ENCODE measurements at places on chromosomes 7 and 10.

DNA sequence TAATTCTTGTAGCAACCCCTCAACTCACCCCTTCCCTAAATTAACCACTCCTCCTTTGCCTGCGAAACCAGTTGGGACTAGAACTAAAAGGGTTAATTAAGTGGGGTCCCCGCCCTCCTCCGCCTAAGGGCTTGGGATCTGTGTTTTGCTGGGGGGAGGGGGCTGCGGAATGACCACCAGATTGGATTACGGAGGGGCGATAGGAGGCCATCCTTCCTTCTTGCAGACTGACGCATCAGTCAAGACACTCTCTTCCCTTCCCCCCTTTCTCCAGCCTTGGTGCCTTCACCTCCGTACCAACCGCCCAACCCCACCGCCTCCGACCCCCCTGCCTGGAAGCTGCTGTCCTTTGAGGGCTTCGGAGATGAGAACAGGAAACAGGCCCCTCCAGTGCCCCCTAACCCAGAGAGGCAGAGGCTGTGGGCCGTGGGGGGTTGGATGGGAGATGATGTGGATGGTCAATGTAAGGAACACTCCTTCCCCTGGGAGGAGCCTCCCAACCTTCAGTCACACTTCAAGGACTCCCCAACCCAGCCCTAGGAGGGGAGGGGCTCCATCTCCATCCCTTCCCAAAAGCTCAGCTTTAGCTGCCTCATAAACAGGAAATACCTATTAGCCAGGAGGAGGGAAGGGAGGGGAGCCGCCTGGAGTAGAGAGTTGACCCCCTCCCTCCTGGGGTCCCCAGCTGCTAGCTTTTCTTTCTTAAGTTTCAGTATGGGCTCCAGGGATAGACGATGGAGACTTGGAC, 997 bp upstream of the LDB1 start:
- no peak for DNase-seq

- DNase-seq = no peak
These were observed 125.9 kb upstream of the PPIF start for GRCh38 chr10:79221110-79222051.

DNA sequence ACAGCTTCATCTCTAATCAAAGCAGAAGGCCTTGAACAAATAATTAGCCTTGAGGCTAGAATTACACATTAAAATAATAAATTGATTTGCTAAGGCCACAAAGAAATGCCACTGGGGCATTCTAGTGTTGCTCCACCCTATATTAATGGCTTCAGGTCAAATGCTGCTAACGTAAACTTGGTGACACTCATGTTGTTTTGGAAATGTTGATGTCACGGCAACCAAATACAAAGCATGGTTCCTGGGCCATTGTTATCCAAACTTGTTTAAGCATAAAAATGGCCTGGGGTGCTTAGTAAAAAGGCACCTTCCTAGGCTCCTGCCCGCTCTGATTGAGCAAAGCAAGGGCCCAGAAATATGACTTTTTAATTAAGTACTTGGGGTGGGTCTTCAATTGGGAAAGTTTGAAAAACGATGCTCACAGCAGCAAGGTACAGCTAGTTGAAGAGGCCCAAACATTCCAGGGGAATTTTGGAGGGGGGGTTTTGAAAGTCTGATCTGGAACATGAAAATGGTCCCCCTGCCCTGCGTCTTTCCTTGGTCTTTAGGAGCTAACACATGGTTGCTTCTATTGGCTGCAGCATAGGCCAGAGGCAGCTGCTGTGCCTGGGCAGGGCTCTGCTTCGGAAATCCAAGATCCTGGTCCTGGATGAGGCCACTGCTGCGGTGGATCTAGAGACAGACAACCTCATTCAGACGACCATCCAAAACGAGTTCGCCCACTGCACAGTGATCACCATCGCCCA, 67.8 kb downstream of the ABCC2 start:
- no peak for DNase-seq

DNA sequence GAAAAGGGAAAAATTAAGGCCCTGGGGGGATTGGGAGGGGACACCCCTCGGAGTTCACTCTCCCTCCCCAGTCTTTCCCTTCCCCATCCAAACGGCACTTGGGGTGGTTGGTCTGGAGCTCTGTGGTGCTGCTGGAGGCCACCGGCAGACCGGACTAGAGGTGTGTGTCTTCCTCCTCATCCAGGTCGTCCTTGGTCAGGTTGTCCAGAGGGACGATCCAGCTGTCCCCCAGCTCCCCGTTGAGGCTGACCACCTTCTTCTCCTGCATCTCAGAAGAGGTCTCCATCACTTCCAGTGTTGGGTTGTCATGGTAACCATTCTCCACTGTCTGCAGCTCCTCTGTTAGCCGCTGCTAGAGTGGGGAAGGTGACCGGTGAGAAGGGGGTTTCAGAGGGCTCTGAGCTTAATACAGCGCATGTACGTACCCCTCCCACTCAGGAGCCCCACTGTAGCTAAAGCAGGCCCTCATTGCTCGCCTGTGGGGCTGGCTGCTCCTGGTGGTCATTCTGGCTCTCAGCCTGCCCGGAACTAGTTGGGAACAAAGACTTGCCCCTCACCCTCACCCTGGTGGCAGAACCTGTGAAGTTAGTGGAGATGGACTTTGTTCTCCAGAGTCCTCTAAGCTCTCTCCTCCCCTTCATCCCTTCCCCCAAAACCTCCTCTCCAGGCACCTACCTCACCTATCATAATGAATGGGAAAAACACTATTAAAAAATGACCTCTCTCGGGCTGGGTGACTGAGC, 52.1 kb downstream of the PODXL start:
- DNase-seq = no peak

DNA sequence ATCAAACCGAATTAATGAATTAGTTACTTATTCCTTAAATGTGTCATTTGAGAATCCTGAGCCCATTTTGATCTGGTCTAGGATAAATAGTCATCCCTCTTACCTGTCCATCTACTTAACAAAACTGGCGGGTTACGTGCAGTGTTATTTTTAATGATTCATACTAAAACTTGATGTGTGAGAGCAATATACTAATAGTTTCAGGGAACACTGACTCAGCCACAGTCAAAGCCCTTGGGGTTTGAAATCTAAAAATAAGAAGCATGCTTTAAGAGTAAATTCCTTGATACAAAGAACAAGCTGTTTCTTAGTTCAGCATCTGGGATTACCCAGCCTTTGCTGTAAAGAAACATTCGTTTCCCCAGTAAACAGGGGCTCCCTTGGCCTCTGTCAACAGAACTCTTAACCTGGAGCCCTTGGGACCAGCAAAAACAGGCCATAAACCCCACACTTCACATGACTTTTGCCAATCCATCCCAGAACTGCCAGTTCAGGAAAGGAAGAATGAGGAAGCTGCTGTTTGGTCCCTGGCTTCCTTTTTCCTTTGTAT, 370.6 kb upstream of the IGFBP3 start:
- no peak for DNase-seq

GRCh38 chr10:59240582-59241183, 64.2 kb downstream of the PHYHIPL start:
- no peak for DNase-seq

GRCh38 chr7:134784251-134785049, 5.0 kb downstream of the CALD1 start:
- no peak for DNase-seq

- no peak for DNase-seq
These were observed 798.5 kb upstream of the IGFBP3 start for GRCh38 chr7:46719616-46720015.

DNA sequence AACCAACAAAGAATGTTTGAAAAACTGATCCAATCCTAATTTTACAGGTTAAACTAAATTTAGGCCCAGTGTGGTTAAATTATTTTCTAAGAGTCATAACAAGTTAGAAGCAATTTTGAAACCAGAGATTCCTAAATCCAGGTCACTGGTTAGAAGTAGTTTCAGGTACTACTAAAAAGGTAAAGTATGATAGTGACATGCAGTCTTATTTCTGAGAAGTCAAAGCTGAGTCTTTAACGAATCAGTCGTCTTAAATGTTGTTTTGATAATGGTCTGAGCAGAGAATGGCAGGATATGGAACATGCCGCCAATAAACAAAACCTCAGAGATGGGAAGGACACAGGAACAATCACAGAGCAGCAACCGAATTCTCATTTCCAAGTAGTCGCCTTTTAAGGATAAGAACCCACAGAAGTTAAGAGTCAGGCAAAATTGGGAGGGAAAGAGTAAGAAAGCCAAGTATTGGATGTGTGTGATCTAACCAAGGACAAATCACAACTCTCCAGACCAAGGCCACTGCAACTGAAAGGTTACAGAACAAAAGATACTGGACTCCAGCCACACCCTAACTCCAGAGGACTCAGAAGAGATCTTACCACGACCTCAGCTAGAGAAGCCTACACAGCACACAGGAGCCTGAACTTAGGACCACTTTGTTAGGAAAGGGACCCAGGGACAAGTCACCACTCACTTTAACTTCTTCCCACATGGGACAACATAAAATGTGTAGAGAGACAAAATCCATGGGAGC, 19.7 kb downstream of the TMEM243 start:
- no peak for DNase-seq

DNA sequence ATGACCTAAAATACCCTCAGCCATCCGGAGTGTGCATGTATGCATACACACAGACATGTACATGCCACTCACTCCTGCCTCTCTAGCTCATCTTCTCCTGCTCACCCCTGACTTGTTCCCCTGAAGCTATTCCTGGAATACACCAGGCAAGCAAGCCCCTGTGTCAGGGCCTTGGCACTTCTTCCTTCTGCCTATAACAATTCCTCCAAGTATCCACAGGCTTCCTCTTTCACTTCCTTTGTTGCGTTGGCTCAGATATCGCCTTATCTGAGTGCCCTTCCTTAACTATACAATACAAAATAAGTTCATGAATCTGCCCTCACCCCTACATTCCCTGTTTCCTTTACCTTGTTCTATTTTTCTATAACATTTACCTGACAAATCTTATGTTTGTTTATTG, 88.8 kb downstream of the NOD1 start:
- DNase-seq = no peak

DNA sequence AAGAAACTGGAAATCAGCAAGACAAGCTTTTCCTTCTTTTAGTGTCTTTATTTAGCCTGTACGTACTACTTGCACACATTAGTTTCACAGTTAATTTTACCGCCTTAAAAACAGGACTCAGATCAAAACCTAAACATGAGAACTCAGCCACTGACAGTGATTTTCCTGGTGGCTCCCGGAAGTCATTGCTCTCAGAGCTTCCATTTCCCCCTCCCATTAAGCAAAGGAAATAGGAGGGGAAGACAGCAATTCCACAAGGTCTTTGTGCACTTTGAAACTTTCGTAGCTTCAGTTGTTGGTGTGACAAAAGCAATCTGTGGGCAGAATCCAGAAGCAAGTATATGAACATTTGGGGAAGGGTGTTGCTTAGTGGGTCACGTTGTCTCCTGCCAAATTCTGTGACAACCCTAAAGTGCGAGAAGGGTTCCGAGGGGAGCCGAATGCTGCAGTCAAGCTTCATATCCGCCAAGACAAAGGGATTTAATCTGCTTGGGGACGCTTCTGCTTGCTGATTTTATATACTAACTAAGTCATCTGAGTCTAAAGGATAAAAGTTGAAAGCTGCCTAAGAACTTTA, 30.4 kb downstream of the FAM53B start:
- DNase-seq = no peak

DNA sequence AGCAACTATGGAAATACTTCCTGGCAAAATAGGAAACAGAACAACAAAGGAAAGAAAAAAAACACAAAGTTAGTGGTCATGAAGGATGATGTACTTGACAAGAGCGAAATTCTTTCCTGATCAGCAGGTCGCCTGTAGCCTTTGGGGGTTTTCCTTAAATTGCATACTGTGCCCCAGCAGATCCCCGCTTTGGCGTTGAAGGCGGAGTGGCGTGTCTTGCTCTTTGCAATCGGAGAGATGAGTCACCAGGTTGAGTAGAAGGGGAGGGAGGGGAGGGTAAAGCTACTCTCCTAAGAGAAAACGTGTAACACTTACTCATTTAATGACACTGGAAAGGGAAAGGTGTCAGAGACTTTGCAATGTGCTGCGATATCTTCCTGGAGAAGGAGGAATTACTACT, 587.2 kb downstream of the SORCS1 start:
- no peak for DNase-seq

DNA sequence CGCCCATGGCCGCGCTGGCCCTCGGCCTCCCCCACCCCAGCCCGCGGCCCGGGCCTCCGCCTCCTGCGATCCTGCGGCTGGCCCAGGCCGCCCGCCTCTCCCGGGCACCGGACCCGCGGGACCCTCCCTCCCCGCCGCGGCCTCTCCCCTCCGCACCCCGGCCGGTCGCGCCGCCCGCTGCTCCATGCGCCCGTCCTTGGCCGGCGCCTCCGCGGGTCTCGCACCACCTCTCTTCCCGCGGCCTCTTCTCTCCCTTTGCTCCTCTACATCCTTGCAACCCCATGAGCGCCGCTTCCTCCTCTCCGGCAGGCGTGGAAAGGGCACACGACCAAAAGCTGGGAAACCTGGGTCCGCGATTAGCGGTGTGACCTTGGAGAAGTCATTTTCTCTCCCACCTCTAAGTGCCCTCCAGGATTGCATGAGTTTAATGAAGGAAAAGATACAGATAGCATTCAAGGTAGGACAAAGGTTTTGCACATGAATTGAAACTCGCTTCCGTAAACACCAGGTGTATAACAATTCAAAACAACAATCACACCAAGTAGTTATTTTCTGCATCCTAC, 448 bp upstream of the SRPK2 start:
- no peak for DNase-seq

- DNase-seq = no peak
These were observed 311.6 kb downstream of the CCDC3 start for GRCh38 chr10:12689893-12690292.

DNA sequence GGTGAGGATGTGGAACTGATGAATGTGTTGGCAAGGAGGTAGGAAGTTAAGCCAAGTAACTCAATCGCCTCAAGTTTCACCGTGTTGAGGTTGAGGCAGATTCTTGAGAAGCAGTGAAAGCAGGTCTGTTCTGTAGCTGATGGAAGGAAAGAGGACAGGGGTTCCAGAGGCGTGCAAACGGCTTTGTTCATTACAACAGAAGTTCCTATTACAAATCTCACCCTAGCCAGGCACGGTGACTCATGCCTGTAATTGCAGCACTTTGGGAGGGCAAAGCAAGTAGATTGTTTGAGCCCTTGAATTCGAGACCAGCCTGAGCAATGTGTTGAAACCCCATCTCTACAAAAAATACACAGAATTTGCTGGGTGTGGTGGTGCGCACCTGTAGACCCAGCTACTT, 36.9 kb upstream of the PTF1A start:
- no peak for DNase-seq

- no peak for DNase-seq
These were observed 8.5 kb downstream of the ITPRIP start for GRCh38 chr10:104329735-104330134.

GRCh38 chr7:2307690-2308107, 6.5 kb downstream of the SNX8 start:
- DNase-seq = no peak

DNA sequence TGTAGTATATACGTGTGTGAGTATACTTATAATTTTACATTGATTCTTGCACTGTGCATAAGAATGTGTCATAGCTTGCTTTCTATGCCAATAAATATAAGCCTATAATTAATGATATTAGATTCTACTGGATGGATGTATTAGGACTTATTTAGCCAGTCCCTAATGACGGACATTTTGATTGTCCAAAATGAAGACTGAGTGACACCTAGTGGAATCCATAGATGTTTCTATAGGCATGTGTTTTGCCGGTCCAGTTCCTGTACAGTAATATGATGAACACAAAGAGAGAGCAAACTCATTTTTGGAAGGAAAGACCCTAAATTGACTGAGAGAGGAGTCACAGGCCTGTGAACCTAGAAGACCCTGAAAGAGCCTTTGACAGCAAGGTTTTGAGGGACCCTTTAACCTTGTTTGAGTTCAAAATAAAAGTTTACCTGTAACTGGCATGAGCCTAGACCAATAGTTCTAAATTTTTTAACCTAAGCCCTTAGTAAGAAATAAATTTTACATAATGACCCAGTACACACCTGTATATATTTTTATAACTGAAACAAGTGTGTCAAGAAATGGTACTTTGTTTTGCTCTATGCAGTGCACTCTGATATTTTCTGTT, 42.4 kb upstream of the AGBL3 start:
- DNase-seq = no peak
